LoVo (cell line): ENCODE measurements at places on chromosomes 13 and 19.

- peak; percentile 71 for DNase-seq
Measured at GRCh38 chr13:73411067-73411809, 352.4 kb downstream of the KLF5 start.

- DNase-seq: peak; percentile 18
Measured at GRCh38 chr13:32911506-32911905, 104.7 kb upstream of the KL start.

- no peak for DNase-seq
Measured at GRCh38 chr13:37526710-37527473, 71.7 kb downstream of the POSTN start.

- no peak for DNase-seq
Measured at GRCh38 chr19:11166281-11167142, 10.9 kb upstream of the SPC24 start.

- DNase-seq: peak; percentile 23
Measured at GRCh38 chr19:13906521-13906904, 512 bp downstream of the CC2D1A start.

GRCh38 chr19:14511229-14511593, 7.0 kb downstream of the DNAJB1 start:
- DNase-seq: no peak

- peak; percentile 8 for DNase-seq
Measured at GRCh38 chr13:40895227-40896184, 106.1 kb downstream of the SLC25A15 start.

DNA sequence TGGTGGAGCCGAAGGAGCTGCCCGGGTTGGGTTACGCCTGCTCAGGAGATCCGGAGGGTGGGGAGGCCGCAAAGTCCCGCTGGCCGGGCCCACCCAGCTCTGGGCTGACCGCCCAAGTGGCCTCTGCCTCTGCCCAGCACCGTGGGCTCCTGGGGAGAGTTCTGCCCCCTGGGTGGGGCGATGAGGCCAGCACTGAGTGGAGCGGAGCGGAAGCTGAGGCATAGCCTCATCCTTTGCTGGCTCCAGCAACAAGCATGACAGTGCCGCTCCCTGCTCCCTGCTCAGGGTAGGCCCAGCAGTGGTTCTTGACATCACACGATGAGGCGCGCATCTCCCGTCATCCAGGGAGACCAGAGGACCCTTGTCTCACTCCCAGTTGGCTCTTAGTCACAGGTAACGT, 22.5 kb downstream of the CCDC8 start:
- no peak for DNase-seq

- no peak for DNase-seq
Measured at GRCh38 chr13:94666065-94666464, 46.3 kb downstream of the SOX21 start.

DNA sequence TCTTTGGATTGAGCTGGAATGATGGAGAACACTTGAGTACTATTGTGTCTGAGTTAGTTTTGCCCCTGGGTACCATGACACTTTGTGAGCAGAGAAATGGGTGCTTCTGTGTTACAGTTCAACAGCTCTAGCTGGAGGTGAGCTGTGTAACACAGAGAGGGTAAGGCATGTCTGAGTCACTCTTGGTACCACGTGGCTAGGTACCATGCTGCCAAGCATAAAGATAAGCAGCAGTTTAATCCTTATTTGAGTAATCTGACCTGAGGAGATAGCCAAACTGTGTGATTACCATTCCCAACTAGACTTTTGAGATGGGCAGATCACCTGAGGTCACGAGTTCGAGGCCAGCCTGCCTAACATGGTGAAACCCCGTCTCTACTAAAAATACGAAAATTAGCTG, 122.0 kb downstream of the OLFM4 start:
- DNase-seq: no peak

- no peak for DNase-seq
Measured at GRCh38 chr13:97226013-97226412, 3.9 kb downstream of the MBNL2 start.

DNA sequence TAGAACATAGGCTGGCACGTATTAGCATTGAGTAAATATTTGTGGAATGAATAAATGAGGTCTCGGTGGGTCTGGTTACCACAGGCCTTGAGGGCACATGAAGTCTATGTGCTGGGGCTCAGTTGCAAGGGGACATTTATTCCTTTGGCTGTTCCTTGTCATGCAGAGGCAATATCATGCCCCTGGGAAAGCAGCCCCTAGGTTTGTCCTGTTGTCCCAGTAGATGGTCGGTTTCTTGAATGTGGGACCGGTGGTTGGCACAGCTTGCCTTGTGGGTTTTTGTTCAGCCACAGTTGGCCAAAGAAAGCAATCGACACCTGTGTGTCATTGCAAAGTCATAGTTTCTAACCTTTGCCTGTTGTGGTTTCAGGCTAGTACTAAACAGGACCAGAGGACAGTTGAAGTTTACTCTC, 24.7 kb upstream of the GPR183 start:
- DNase-seq: no peak

GRCh38 chr19:16384688-16385087, 60.1 kb downstream of the KLF2 start:
- no peak for DNase-seq

- DNase-seq: no peak
Measured at GRCh38 chr13:57787058-57787791, 155.7 kb downstream of the PCDH17 start.

DNA sequence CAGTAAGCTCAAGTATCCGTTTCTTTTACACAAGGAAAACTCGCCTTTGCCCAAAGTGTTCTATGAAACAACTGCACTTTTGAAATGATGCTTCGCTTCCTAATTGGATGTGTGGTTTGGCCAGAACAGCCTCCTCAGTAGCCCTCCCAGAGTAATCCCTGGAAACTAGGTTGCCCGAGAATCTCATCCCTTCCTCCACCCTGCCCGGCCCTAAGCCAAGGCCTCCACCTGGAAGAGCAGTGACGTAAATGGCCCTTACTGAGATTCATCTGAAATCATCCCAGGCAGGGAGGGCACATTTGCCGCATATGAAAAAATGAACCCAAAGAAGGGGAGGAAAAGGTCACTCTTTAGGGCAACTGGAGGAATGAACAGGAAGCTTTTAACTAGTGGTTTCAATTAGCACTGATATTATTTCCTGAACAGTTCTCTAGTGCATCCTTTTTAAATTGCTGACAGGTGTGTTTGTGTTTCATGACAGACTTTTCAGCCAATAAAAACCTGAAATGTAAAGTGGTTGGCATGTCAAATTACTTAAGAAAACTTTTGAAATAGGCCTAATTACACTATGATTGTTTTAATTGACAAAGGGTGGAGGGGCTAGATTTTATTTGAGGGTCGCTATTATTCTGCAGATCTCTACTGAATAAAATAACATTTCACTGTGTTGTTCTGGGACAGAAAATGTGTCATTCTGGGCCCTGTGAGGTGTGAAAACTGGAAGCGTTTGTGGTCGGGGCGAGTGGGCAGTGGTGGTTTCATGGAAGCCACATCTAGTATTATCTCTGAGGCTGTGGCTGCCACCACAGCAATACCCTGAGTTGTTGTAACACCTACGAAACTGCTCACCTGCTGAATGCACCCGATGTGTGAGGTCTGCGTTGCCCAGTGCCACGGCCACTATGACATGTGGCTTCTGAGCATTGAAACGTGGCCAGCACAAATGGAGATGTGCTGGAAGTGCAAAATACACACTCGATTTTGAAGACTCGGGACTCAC, 112.1 kb downstream of the ZIC5 start:
- no peak for DNase-seq

- DNase-seq: no peak
Measured at GRCh38 chr13:30745906-30746686, 10.8 kb downstream of the ALOX5AP start.

GRCh38 chr19:12801466-12802266, at the start of the genes PRDX2 and THSD8:
Gene PRDX2, minus strand, starts transcription at chr19:12801800. Its CDS starts 539 bp downstream, at chr19:12801261.
Gene THSD8, plus strand, starts transcription at chr19:12802069. Its CDS starts 3 bp downstream, at chr19:12802072.
- DNase-seq: peak; percentile 84

DNA sequence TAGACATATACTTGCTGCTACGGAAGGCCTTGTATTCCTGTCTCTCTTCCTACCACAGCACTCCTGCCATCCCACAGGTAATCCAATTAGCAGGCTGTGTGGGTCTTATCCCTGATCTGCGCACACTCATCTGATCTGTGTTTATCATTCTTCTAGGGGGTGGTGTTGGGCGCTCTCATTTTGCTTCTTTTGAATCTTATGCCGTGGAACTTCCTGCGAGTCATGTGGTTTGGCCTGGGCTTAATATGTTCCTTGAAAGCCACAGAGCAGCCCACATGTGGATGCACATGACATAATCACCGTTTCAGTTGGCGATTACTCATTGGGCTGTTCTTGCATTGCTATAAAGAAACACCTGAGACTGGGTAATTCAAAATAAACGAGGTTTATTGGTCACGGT, 7.5 kb downstream of the RASA3 start:
- DNase-seq: no peak

- no peak for DNase-seq
Measured at GRCh38 chr19:43595605-43595998, 332 bp downstream of the IRGQ start.

DNA sequence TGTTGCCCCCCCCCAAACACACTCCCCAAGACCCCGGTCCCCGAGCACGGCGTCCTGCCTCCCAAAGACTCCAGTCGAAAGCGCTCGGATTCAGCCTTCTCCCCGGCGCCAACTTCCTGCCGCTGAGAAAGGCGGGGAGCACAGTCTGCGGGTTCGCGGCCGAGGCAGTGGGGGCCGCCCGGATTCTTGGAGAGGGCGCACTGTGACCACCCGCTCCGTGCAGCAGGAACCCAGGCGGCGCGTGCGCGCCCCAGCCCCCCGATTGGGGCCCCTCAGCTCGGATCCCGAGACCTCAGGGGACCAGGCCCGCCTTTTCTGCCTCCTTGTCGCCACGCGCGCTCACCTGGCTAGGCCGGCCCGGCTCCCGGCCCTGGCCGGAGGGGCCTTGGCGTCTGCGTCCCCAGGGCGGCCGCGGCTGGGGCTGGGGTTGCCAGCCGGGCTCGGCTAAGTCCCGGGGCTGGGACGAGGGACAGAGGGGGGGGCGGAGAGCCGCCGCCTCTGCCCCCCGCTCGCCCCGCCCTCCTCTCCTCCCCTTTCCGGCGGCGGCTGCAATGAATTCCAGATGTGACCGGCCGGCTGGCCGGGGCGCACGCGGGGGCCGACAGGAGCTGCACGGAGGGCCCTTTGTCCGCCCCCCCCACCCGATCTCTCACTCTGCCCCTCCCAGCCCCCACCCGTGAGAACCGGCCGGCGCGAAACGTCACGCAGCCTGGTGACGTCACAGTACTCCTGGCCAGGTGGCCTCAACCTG, at the start of gene S1PR2:
Gene S1PR2 (minus strand): TSS at position 471 of the 751 bp plus-strand sequence. CDS start 6,426 bp downstream, outside the sequence.
- DNase-seq: peak; percentile 76

GRCh38 chr19:18340190-18340989, at the start of gene PGPEP1:
Gene PGPEP1, plus strand, starts transcription at chr19:18340598. Its CDS starts 84 bp downstream, at chr19:18340682.
- DNase-seq: peak; percentile 77

DNA sequence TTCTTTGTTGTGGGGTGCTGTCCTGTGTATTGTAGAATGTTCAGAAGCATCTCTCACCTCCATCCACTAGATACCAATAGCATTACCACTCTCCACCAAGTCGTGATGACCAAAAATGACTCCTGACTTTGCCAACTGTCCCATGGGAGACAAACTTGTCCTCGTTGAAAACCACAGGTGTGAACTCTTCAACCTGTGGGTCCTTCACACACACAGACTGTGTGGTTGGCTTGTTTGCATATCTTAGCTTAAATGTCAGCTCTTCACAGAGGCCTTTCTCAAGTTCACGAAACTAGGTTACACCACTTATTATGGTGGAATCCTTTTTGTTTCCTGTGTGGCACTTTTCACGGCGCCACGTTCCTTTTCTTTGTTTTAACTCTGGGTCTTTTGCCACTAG, 6.8 kb downstream of the GPC5 start:
- no peak for DNase-seq

GRCh38 chr13:112704308-112705145, 14.7 kb downstream of the ATP11A start:
- no peak for DNase-seq

- DNase-seq: peak; percentile 32
Measured at GRCh38 chr13:43269037-43269481, 245.7 kb downstream of the DNAJC15 start.

- no peak for DNase-seq
Measured at GRCh38 chr19:46886546-46887239, 25.9 kb downstream of the ARHGAP35 start.

GRCh38 chr13:34179481-34179880, 361.5 kb downstream of the RFC3 start:
- DNase-seq: no peak

DNA sequence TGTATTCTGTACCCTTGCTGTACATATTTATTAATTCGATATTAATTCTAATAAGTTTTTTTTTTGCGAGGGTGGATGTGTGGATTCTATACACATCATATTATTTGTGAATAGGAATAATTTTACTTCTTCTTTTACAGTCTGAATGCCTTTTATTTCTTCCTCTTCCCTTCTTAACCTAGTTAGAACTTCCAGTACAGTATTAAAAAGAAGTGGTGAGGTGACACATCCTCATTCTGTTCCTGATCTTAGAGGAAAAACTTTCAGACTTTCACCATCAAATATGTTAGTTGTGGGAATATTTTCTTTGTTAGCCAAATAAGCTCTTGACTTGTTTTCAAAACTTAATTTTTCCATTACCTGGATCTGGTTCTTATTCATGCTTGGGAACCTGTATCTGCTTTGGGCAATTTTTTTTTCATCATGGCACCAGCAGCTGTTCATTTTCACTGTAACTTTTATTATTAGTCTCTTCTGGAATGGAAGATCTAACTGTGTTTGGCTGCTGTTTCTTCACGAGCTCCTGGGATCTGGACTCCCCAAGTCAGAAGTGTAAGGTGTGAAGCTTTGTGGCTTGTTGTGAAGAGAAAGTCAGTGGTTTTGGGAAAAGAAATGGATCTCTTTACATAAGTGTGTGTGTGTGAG, 33.1 kb downstream of the RGCC start:
- DNase-seq: no peak

- DNase-seq: peak; percentile 28
Measured at GRCh38 chr13:35720690-35721554, 244.4 kb upstream of the MAB21L1 start.

GRCh38 chr13:101988140-101988539, 413.7 kb downstream of the FGF14 start:
- DNase-seq: no peak

DNA sequence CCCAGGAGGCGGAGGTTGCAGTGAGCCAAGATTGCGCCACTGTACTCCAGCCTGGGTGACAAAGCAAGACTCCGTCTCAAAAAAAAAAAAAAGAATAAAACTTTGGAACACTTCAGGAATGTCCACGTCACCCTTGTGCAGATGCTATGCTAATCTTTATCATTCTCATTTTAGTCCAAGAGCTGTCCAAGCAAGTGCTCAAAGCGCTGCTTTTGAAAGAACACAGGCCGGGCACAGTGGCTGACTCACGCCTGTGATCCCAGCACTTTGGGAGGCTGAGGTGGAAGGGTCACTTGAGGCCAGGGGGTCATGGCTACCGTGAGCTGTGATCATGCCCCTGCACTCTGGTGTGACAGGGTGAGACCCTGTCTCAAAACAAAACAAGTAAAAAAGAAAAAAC, 11.1 kb upstream of the UQCR11 start:
- no peak for DNase-seq

GRCh38 chr19:4357921-4358326, 14.6 kb downstream of the MPND start:
- DNase-seq: no peak

- DNase-seq: no peak
Measured at GRCh38 chr19:41535029-41535622, 40.8 kb upstream of the CEACAM21 start.
